ENCODE measurements at places on chromosomes 2 and 18.

- DNase-seq = no peak
Observed at GRCh38 chr2:187228986-187229385, 219.1 kb downstream of the CALCRL start.

DNA sequence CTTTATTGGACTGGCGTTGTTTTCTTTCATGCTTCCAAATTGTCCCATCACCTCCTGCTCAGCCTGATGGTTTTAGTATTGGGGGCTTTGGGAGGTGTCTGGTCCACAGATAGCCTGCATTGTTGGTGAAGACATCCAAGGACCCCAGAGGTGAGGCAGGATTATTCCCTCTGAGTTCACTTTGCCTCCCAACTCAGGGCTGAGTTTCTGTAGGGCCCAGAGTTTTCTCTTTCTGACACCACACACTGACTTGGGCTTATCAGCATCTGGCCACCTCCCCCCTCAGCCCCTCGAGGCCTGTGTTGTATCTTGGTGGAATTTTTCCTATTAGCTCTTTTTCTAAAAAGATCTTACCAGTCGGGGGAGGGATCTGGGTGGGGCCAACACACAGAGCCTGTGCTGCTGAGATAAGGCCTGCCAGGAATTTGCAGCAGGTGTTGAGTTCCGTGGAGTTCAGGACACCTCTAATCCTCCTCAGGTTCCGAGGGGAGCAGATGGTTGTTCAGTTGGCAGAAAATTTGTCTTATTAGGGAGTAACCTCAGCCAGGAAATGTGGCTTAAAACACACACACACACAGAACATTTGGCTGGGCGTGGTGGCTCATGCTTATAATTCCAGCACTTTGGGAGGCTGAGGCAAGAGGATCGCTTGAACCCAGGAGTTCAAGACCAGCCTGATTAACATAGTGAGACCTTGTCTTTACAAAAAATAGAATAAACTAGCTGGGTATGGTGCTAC lies 7.3 kb downstream of the EMILIN2 start:
- no peak for DNase-seq

- DNase-seq = no peak
Observed at GRCh38 chr2:239805414-239805813, 219.7 kb downstream of the NDUFA10 start.

DNA sequence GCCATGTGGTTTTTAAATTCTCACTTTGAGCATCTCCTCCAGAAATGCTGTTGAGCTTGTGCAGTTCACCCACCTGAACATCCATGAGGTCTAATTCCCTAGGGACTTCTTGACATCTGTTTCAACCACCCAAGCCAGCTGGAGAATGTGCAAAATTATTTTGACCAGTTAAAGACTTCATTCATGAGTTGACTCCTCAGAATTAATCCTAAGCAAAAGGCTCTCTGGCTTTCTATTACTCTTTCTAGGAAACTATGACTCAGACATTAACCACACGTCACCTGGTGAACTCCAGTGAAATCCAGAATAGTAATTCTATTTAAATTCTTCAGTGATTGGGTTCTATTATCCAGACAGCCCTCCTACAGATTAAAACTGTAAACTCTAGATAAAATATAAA lies 247.5 kb downstream of the NBAS start:
- no peak for DNase-seq

DNA sequence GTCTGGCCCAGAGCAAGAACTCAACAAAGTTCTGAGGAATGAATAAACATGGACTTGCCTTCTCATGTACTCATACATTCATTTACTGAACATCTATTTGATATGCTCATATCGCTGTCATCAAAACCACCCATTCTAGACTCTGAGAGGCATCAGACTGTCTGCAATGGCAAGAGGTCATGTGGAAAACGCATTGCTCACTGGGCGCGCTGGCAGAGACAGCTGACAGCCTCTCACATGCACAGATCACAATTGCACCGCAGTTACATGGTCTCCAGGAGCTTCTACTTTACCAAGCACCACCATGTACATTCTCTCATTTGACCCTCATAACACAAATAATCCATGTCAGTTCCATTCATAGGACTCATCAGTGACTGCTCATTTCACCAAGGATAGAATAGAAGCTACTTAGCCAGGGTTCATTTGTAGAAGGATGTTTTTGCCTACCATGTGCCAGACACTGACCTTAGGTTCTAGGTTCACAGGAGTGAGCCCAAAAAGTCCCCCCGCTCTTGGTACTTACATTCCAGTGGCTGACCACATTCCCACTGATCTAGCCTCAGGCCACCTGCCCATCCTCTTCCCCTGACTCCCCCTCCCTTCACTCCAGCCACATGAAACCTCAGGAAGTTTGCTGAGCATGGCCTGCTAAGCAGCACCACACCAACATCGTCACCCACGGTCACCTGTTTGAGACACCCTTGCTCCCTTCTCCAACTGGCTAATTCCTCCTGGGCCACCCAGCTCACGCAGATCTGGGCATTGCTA lies 6.1 kb downstream of the FAM124B start:
- DNase-seq = no peak

DNA sequence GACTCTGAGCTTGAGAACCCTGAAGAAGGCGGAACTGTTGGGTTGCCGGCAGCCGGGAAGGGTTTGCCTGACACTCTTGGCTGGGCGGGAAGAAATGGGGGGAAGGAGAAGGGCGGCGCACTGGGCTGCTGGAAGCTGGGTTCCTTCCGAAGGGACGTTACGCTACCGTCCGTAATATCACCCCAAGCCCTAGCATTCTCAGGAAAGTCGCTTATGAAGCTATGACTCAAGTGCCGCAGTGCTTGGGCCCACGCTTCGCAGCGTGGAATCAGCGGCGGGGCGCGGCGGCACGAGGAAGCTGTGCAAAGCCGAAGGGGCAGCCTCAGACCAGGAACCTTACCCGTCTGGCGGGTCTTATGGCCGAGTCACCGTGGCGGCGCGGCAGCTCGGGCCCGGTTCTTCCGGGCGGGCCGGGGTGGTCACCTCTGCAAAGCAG lies 50.2 kb upstream of the SIGLEC15 start:
- peak; percentile 48 for DNase-seq

GRCh38 chr2:12043131-12043530 lies 296.7 kb downstream of the LPIN1 start:
- no peak for DNase-seq

DNA sequence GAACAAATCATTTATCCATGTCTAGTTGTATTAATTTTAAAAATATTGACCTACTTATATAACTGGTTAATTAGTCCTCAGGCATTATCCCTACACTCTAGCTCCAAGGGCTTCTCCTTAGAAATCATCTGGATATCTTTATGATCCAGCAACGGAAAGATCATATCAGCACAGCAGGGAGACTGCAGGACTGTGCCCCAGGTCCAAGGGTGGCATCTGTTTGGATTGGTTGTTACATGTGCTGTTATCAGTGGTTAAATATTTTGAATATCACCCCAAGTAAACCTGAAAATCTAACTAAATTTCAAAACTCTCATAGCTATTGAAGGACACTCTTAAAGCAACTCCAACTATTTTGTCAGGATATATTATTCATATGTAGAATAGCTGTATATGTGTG lies 556.2 kb upstream of the ZEB2 start:
- no peak for DNase-seq

- DNase-seq = no peak
Observed at GRCh38 chr2:194815475-194815874, 841.6 kb upstream of the SLC39A10 start.

GRCh38 chr18:59908799-59909198 lies 9.0 kb downstream of the PMAIP1 start:
- DNase-seq = no peak

DNA sequence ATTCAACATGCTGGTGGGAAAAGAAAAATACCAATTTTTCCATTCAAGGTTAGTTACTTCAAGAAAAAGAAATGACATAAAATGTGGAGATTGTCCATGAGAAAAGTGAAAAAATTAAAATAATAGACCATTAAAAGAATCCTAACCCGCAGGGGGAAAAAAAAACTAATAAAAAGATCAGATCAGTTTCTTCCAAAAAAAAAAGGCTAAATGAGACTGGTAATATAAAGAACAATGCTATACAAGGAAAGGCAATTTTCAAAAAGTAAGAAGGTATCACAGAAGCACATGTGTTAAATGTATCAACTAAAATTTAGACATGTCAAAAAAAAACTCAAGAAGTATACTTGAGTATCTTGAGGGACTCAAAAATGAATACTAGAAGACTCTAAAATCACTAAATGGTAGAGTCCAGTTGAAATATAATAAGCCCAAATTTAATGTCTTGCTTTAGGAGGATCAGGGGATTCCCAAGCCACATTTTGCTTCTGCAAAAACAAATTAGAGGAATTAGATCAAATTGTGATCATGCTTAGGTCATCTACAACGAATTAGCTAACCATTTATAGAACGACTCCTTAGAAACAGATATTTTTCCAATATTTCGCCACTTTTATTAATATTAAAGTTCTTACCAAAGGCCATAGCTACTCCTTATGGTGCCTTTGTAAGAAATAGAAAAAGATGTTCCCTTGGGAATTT lies 35.8 kb upstream of the GLS start:
- no peak for DNase-seq

GRCh38 chr2:159968279-159968900 lies 94.0 kb downstream of the PLA2R1 start:
- DNase-seq = no peak

DNA sequence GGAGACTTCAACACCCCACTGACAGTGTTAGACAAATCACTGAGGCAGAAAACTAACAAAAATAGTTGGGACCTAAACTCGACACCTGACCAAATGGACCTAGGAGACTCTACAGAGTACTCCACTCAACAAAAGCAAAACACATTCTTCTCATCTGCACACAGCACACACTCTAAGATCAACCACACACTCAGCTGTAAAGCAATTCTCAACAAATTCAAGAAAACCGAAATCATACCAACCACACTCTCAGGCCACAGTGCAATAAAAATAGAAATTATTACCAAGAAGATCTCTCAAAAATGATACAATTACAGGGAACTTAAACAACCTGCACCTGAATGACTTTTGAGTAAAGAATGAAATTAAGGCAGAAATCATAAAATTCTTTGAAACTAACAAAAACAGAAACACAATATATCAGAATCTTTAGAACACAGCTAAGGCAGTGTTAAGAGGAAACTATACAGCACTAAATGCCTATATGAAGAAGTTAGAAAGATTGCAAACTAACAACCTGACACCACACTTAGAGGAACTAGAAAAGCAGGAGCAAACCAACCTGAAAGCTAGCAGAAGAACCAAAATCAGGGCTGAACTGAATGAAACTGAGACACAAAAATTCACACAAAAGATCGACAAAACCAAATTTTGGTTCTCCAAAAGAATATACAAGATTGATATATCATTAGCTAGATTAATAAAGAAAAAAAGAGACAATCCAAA lies 46.3 kb downstream of the RTTN start:
- no peak for DNase-seq

- DNase-seq = no peak
Observed at GRCh38 chr2:5742126-5742525, 49.9 kb downstream of the SOX11 start.

DNA sequence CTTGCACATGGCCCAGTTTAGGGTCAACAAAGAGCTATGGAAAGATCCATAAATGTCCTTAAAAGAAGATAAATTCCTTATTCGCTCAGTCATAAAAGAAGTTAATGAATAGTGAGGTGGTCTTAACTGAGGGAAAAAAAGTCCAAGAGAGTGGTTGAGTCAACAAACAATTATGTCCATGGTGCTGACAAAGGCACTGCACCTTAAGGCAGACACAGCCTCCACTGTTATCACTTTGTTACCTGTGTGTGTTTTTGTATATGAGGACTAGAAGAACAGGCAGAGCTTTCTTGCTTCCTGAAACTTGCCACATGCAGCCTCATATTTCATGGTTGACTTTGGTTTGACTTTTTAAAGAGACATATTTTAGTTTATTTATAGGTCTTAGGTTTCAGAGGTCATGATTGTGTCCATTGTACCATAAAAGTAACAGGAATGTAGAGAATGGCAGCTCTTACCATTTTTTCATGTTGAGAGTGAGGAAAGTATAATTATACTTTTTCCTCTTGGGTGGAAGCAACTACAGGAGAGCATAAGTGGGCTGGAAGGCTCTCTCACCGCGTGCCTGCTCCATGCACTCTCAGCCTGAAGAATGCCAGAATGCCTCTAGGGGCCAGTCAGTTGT lies 93.6 kb downstream of the XRCC5 start:
- DNase-seq = no peak

GRCh38 chr2:189265696-189266320 lies 86.2 kb upstream of the COL5A2 start:
- no peak for DNase-seq

DNA sequence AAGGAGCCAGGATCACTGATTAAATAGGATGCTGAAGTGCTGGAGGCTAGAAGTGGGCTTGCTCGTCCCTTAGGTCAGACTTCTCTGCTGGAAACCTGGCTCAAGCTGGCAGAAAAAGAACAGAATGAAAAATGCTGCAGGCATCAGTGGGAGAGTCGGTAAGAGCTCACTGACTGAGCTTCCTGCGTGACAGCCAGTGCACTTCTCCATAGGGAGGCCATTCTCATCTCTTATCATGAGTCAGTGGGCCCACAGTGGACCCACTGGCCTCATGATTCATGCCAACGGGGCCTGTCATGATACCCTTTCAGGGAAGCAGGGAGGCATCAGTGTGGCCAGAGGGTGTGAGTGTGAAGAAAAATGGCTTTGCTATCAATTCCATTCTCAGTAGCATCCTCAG lies 498.2 kb downstream of the PTPRM start:
- DNase-seq = no peak

DNA sequence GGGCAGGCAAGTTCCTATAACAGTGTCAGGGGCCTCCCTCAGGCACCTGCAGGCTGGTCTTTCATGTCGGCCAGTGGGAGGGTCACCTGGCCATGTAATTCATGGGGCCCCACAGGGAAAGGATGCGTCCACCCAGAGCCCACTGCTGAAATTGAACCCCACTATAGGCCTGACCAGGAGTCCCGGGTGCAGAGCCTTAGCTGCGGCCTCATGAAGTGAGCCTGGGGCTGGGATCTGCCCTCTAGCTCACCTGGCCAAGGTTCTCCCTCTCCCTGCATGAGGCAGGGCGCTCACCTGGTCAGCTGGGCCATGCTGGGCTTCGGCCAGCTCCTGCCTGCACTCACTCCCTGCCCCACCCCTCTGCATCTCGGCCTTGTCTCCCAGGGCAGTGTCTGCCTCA lies 41.1 kb downstream of the C1QL2 start:
- no peak for DNase-seq

- DNase-seq = no peak
Observed at GRCh38 chr2:25301453-25302352, 40.0 kb downstream of the DNMT3A start.

- DNase-seq = no peak
Observed at GRCh38 chr2:153464395-153464794, 14.2 kb downstream of the RPRM start.

GRCh38 chr2:165074884-165075283 lies 119.6 kb upstream of the SLC38A11 start:
- DNase-seq = no peak

- no peak for DNase-seq
Observed at GRCh38 chr2:170165129-170165528, 12.8 kb upstream of the MYO3B start.

Measured in activated naive CD8-positive, alpha-beta T cell treated with anti-CD3 and anti-CD28 coated beads, Interleukin-2, amount 50 U/mL, for 16 hours (primary cell).